ENCODE measurements at places on chromosomes 7 and 10.

GRCh38 chr10:79150444-79150754, 81.6 kb downstream of the ZMIZ1 start:
- no peak overlapping the region for H3K4me3 ChIP-seq
- DNase-seq, result no peak
- peaks cover 46% of the 10 kb centered on the region for H3K4me1 ChIP-seq
- no peaks in the 10 kb centered on the region for H3K36me3 ChIP-seq
- no peaks in the 10 kb centered on the region for H3K27me3 ChIP-seq

- no peaks in the 10 kb centered on the region for H3K27me3 ChIP-seq
- DNase-seq, result no peak
- no peaks in the 10 kb centered on the region for H3K36me3 ChIP-seq
- H3K4me3 ChIP-seq, result no peak overlapping the region
- no peaks in the 10 kb centered on the region for H3K4me1 ChIP-seq
Observed at GRCh38 chr10:115762029-115762428, 511.0 kb downstream of the GFRA1 start.

GRCh38 chr7:107609811-107610261, 29.8 kb downstream of the BCAP29 start:
- H3K4me3 ChIP-seq, result no peak overlapping the region

DNA sequence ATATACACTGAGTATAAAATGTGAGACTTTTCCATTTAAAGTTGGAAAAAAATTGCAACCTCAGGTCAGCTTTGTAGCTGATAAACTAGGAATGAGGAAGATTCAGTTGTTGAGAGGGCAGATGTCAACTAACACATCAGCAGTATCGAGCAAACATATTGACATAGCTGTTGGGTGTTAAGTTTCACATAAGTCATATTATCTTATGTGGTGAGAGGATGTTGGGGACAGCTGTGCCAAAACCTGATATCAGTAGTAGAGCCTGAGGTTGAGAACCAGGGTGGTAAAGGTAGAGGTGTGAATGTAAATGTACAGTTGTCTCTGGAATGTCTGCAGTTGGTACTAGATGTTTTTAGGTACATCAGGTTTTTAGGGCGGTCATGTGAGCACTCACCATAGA, 5.0 kb downstream of the ZRANB1 start:
- no peak overlapping the region for H3K4me3 ChIP-seq
- H3K27me3 ChIP-seq, result no peaks in the 10 kb centered on the region
- no peak for DNase-seq

DNA sequence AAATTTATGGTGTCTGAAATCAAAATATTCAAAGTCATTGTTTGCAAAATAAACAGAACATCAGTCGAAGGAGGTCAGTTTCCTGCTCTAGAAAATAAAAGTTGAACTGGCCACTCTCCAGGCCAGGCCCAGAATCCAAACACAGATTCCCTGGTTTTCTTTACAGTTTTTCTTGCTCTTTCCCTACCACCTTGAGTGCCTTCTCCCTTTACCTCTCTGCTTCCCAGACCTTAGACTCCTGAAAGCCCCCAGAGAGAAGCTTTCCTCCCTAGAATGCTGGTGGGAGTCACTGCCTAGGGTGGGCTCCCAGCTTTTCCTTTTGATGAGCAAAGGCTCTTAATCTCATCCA, 6.1 kb downstream of the DNTT start:
- H3K27ac ChIP-seq, result no peak overlapping the region
- no peak overlapping the region for H3K4me3 ChIP-seq
- no peak for DNase-seq
- H3K4me1 ChIP-seq, result no peaks in the 10 kb centered on the region

GRCh38 chr10:3532644-3533043, 252.4 kb downstream of the KLF6 start:
- H3K27ac ChIP-seq, result no peak overlapping the region
- no peaks in the 10 kb centered on the region for H3K36me3 ChIP-seq
- no peaks in the 10 kb centered on the region for H3K27me3 ChIP-seq
- H3K4me3 ChIP-seq, result no peak overlapping the region

DNA sequence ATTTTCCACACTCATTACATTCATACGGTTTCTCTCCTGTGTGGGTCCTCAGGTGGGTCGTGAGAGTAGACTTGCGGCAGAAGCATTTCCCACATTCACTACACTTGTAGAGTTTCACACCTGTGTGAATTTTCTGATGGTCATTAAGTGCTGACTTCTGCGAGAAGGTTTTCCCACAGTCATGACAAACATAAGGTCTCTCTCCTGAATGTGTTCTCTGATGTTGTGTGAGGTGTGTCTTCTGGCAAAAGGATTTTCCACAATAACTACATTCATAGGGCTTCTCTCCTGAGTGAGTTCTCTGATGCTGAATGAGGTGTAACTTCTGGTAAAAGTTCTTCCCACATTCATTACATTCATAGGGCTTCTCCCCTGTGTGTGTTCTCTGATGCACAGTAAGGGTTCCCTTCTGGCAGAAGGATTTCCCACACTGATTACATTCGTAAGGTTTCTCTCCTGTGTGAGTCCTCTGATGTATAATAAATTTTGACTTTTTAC, 15.1 kb downstream of the ZNF12 start:
- H3K4me3 ChIP-seq, result peak overlapping the region; percentile 9
- H3K36me3 ChIP-seq, result peaks cover 88% of the 10 kb centered on the region
- H3K27ac ChIP-seq, result no peak overlapping the region
- no peak for DNase-seq
- H3K4me1 ChIP-seq, result no peaks in the 10 kb centered on the region

- no peak overlapping the region for H3K4me3 ChIP-seq
- H3K27ac ChIP-seq, result no peak overlapping the region
- no peaks in the 10 kb centered on the region for H3K27me3 ChIP-seq
Observed at GRCh38 chr10:103763374-103764202, 91.8 kb downstream of the SH3PXD2A start.

GRCh38 chr7:18330548-18330947, 165.0 kb upstream of the HDAC9 start:
- no peak overlapping the region for H3K27ac ChIP-seq
- no peaks in the 10 kb centered on the region for H3K36me3 ChIP-seq
- H3K4me1 ChIP-seq, result no peaks in the 10 kb centered on the region
- H3K27me3 ChIP-seq, result no peaks in the 10 kb centered on the region
- DNase-seq, result no peak

- H3K4me3 ChIP-seq, result no peak overlapping the region
- no peaks in the 10 kb centered on the region for H3K4me1 ChIP-seq
- no peak overlapping the region for H3K27ac ChIP-seq
Observed at GRCh38 chr7:50303335-50304128, 984 bp upstream of the IKZF1 start.

- H3K4me1 ChIP-seq, result no peaks in the 10 kb centered on the region
- no peaks in the 10 kb centered on the region for H3K36me3 ChIP-seq
- H3K27me3 ChIP-seq, result no peaks in the 10 kb centered on the region
- H3K27ac ChIP-seq, result no peak overlapping the region
- DNase-seq, result no peak
- H3K4me3 ChIP-seq, result no peak overlapping the region
Observed at GRCh38 chr7:23438171-23438570, 32.1 kb downstream of the IGF2BP3 start.

DNA sequence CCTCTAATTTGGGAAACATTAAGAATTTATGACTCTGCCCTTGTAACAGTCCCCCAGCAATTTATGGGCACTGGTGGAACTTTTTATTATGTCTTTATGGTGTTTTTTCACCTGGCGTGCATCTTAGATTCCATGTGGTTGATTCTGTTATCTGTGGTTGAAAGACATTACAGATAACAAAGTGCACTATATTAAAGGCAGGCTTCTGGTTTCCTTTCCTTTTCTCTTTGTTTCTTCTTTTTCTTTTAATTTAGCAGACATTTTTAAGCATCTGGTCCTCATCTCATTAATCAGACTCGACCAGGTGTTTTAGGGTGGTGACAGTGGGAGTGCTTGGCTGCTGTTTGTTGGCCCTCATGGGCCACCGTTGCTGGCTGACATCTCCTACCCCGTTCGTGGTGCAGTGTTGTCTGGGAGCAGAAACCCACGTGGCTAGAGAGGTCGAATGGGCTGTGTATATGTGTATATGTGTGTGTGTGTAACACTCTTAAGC, 77.4 kb downstream of the LRMDA start:
- no peak overlapping the region for H3K4me3 ChIP-seq
- peak overlapping the region; percentile 37 for H3K27ac ChIP-seq
- H3K4me1 ChIP-seq, result peaks cover 33% of the 10 kb centered on the region
- no peaks in the 10 kb centered on the region for H3K36me3 ChIP-seq

DNA sequence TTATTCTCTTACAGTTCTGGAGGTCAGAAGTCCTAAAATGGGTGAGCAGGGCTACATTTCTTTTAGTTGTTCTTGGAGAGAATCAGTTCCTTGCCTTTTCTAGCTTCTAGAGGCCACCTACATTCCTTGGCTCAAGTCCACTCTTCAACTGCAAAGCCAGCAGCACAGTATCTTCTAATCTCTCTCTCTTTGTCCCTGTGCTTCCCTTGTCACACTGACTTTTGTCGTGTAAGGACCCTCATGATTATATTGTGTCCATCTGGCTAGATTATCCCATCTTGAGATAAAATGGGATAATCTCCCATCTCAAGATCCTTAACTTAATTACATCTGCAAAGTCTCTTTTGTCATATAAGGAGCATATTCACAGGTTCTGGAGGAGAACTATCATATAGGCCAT, 359.0 kb downstream of the ADRA2A start:
- no peaks in the 10 kb centered on the region for H3K4me1 ChIP-seq
- no peaks in the 10 kb centered on the region for H3K27me3 ChIP-seq
- no peaks in the 10 kb centered on the region for H3K36me3 ChIP-seq
- H3K4me3 ChIP-seq, result no peak overlapping the region

DNA sequence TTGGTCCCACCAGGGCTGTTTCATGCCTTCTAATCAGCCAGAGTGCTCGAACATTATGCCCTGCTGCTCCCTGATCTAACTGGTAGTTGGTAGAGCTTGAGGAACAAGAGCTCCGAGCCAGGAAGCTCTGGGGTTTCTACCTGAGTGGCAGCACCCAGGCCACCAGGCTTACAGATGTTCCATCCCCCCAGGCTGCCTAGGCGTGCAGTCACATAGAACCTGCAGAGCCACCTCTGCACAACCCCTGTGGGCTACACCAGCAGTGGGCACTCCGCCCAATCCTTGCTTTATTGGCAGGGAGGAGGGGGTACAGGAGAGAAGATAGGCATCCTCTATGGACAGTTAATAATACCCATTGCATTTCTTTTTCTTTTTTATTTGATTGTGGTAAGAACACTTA, 21.8 kb downstream of the MAP3K8 start:
- H3K4me3 ChIP-seq, result no peak overlapping the region
- no peaks in the 10 kb centered on the region for H3K36me3 ChIP-seq
- H3K27me3 ChIP-seq, result no peaks in the 10 kb centered on the region
- no peak for DNase-seq
- peak overlapping the region; percentile 41 for H3K27ac ChIP-seq
- peaks cover 5% of the 10 kb centered on the region for H3K4me1 ChIP-seq

DNA sequence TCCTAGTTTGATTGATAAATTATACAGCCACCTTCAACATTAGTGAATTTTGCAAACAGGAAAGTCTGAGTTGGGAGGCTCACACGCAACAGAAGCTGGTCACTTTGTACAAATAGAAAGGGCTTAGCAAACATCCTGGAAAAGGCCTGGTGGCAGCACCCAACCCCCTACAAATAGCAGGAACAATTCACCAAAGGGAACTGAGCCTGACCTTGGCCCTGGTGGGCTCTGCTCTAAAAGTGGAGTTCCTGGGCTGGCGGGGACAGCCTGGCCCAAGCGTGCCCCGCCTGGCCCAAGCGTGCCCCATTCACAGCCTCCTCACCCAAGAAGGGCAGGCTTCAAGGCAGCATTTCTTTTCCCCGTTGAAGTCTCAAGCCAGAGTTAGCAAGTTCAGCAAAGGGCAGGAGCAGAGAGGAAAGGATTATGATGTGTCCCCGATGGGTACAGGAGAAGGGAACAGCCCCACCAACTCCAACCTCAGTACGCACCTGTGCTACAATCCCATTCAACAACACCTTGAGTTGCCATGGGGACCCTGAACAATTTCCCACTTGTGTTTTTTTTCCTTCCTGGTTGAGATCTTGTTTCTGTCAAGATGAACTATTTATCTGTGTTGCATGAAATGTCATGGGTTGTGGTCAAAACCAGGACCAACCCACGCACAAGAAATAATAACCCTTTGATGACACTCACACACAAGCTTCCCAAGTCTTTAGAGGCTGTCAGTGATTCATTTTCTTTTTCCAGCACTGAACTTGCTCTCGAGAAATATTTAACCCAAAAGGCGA, 43.4 kb downstream of the RGS10 start:
- H3K27me3 ChIP-seq, result no peaks in the 10 kb centered on the region
- no peaks in the 10 kb centered on the region for H3K36me3 ChIP-seq
- H3K4me1 ChIP-seq, result peaks cover 11% of the 10 kb centered on the region
- H3K27ac ChIP-seq, result no peak overlapping the region
- no peak for DNase-seq

DNA sequence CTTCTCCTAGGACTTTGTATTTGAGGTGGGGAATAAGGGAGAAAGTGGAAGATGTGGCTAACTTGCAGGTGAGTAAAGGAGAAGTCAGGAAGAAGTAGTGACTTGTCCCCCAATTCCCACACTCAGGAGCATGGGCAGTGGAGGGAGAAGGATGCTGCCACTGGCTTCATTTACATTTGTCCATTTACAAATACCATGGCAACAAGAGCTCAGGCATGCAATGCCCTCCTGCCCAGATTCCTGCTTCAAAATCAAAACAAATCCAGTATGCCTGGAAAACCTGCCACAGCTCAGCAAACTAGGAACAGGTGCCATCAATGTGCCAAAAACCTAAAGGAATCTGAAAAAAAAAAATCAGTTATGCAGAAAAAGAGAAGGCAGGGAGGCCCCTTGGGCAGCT, 139.9 kb downstream of the KCNMA1 start:
- H3K27ac ChIP-seq, result no peak overlapping the region
- DNase-seq, result no peak
- H3K4me1 ChIP-seq, result no peaks in the 10 kb centered on the region
- H3K4me3 ChIP-seq, result no peak overlapping the region
- H3K36me3 ChIP-seq, result no peaks in the 10 kb centered on the region

DNA sequence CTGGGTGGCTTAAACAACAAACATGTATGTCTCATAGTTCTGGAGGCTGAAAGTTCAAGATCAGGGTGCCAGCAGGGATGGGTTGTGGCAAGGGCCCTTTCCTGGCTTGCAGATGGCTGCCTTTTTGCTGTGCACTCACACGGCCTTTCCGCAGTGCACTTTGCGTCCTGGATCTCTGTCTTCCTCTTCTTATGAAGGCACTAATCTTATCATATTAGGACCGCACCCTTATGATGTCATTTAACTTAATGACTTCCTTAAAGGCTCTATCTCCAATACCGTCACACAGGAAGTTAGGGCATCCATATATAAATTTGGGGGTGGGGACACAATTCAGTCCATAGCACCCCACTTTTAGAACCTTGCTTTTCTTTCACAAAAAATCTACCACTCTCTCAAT, 255.2 kb downstream of the SNX13 start:
- peaks cover 6% of the 10 kb centered on the region for H3K4me1 ChIP-seq
- H3K27ac ChIP-seq, result no peak overlapping the region
- DNase-seq, result no peak
- H3K27me3 ChIP-seq, result no peaks in the 10 kb centered on the region
- no peaks in the 10 kb centered on the region for H3K36me3 ChIP-seq
- H3K4me3 ChIP-seq, result no peak overlapping the region

- peak; percentile 23 for DNase-seq
- H3K4me1 ChIP-seq, result no peaks in the 10 kb centered on the region
- H3K27me3 ChIP-seq, result no peaks in the 10 kb centered on the region
- no peaks in the 10 kb centered on the region for H3K36me3 ChIP-seq
Observed at GRCh38 chr7:73892003-73892999, 31.3 kb downstream of the TMEM270 start.

GRCh38 chr10:60974463-60975149, 30.6 kb upstream of the RHOBTB1 start:
- H3K4me3 ChIP-seq, result no peak overlapping the region
- peak overlapping the region; percentile 46 for H3K27ac ChIP-seq
- H3K27me3 ChIP-seq, result no peaks in the 10 kb centered on the region
- H3K36me3 ChIP-seq, result no peaks in the 10 kb centered on the region

GRCh38 chr10:27485368-27485767, 18.7 kb upstream of the RAB18 start:
- no peak for DNase-seq
- no peak overlapping the region for H3K27ac ChIP-seq
- peaks cover 5% of the 10 kb centered on the region for H3K27me3 ChIP-seq
- H3K4me3 ChIP-seq, result no peak overlapping the region
- no peaks in the 10 kb centered on the region for H3K4me1 ChIP-seq
- no peaks in the 10 kb centered on the region for H3K36me3 ChIP-seq

All from hepatocyte (in vitro differentiated cells).